ENCODE measurements at places on chromosomes 6 and 20.

- no peak for DNase-seq
Measured at GRCh38 chr6:143721642-143722041, 43.9 kb downstream of the PHACTR2 start.

GRCh38 chr6:121858310-121858709, 422.9 kb downstream of the GJA1 start:
- no peak for DNase-seq

DNA sequence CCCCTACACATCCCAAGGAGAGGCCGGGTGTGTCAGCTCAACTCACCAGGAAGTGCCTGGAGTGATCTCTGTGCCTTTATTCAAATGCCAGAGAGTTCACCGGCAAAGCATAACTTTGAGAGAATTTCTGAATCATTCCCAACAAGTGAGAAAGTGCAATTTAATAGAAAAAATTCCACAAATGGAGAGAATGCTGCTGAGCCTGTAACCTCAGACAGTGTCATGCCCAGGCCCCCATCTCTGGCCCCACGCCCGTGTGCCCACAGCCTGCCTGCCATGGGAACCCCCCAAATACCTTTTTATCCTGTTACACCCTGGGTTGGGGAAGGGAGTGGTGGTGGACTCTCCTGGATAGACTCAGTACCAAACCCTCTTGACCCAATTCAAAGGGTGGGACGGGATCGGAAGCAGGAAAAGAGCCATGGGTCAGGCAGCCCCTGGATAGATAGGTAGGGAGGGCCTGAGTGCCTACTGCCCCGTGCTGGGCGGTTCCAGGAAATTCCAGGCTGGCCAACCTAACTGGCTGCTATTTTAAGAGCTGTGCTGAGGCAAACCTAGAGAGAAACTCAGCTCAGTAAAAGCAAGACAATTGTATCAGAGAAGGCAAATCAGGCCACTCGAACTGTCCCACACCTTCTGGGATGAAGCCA, 179.0 kb upstream of the FOXA2 start:
- no peak for DNase-seq

- DNase-seq: no peak
Measured at GRCh38 chr6:101740631-101741030, 347.1 kb downstream of the GRIK2 start.

- DNase-seq: no peak
Measured at GRCh38 chr20:17859616-17860232, 108.9 kb downstream of the SNX5 start.

DNA sequence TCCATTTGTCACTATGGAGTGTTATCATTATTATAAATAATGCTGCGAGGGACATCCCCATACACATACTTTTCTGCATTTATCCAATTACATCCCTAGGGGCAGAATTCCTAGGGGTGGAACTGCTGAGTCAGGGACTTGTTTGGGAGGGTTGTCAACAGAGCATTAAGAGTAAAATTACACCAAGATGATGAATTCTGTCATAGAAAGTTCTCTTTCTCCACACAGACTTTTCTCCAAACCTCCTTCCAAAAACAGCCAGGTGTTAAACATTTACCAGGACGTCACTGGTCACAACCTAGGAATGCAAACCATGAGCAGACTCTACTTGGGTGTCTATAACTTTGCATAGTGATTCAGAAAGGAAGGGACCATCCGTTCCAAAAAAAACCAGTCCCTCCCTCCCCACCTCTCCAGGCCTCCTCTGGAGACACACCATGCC, 95.5 kb downstream of the PRND start:
- DNase-seq: no peak

DNA sequence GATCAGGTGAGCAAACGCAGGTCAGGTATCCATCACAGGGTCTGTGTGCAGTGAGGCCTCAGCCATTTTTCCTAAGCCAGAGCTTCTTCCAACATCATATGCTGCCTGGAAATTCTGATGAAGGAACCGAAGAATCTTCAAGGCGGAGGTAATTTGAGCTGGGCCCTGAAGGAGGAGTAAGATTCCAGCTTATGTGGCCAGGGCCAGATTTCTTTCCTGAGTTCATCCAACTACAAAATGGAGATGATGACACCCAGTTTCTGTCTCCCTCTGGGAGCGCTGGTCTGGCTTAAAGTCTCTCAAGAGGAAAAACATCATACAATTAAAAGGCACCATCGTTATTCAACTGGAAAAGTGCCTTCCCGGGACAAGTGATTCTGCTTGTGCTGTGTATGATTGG, 6.9 kb upstream of the MANBAL start:
- DNase-seq: no peak

DNA sequence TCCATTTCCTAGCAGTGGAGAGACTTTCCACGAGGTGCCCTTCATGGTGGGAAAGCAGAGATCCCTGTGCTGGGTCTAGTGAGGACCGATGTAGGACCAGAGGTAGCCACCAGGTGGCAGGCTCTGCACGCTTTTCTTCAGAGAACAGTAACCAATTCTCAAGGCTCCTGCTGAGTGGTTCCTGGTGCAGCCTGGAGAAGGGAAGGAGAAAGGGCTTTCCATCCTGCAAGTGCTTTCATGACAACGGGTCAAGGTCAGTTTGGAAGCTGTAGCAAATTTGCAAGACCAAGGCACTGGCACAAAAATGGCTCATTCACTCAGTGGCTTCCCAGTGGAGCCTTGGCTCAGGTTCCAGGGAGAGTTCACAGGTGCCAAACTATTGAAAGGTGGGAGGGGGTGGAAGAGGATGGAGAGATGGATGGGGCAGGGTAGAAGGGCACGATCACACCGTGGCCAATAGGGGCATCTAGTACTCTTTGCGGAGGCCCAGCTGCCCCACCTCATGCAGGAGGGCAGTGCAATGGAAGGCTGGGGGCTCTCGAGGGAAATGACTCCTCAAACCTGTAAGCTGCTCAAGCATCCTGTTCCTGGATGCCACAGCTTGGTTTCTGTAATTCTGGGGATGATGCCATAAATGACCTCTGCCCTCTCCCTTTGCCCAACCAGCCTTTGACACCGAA, 25.5 kb upstream of the KCNK16 start:
- DNase-seq: peak; percentile 50

DNA sequence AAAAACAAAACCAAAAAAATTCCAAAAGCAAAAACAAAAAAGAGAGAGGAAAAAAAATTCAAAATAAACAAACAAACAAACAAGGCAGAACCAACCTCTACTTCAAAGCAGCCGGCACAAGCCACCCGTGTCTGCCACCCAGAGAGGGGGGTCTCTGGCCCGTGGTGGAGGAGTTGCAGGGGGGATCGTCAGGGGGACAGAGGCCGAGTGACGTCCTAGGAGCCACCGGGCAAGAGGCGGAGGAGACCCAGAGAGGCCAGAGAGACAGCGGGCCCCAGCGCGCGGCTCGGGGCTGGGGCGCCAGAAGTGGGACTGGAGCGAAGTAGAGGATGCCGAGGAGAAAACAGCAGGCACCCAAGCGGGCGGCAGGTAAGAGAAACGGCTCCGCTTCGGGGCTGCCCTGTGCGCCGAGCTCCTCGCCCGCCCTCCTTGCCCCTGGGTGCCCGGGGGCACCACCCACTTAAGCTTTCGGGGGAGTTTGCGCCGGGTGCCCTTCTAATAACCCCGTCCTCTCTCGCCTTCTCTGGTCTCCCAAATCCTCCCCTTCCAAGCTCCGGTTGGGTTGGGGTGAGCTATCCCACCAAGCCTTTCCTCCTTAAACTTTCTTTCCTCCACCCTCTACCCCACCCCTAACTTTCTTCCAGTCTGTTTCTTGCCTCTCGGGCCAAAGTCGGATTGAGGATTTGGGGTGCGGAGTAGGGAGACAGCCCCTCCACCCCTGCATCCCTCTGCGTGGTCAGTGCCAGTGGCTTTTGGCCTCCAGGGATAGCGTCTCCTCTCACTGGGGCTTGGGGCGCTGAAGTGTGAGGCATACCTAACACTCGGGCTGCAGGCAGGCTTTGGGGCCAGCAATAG, 1.0 kb downstream of the TSHZ2 start:
- DNase-seq: peak; percentile 12

- no peak for DNase-seq
Measured at GRCh38 chr20:63254606-63255384, 532 bp upstream of the NKAIN4 start.

- no peak for DNase-seq
Measured at GRCh38 chr6:140401761-140402160, 1027.3 kb upstream of the CITED2 start.

DNA sequence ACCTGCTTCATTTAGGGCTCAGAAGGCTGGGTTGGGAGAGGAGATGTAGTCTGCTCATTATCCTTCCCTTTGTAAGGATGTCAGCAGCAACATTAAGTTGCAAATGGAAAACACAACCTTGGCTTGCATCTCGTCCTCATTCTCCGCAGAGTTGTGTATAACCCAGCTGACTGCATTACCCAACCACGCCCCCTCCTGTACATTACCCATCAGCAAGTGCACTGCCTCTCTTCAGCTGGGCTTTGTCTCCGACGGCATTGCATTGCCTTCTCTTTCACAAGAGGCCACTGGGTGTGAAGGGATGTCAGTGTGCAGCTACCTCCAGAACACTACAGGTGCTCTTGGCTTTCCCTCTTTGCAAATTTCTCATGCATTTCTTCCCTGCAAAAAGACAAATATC, 128.7 kb upstream of the TSHZ2 start:
- no peak for DNase-seq

- DNase-seq: peak; percentile 24
Measured at GRCh38 chr6:142207265-142207877, 60.3 kb downstream of the VTA1 start.

DNA sequence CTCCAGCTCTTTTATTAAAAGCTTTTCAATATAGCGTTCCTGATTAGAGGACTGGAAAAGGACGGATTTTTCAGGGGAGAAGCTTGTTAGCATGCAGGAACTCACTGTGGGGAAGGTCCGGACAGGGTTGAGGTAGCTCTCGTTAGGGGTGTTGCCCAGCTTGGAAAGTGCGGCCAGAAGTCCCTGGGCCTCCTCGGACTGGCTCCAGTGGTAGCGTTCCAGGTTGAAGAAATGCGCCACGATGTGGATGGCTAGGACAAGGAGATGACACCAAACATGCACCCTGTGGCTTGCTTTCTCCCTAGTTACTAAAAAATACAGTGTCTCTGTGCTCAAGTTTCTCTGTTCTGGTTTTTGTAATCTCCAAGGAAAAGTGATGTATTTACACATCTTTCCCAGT, 12.5 kb downstream of the NOX3 start:
- DNase-seq: no peak

DNA sequence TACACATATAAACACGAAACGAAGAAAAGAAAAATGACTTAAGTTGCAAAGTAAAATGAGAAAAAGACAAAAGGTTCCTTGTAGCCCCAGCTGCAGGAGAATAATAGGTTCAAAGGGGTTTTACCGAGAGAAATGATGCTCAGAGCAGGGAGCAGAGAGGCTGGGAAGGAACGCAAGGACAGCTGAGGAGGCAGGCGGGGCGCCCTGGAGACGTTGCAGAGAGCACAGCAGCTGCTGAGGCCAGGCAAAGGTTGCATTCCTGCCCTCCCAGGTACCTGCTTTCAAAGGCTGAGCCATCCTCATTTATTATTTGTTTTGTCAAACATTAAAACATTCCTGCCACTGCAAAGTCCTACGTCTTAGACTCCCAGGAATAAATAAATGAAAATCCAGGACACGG, 16.2 kb upstream of the VAPB start:
- no peak for DNase-seq

- DNase-seq: no peak
Measured at GRCh38 chr6:91221072-91221720, 634.3 kb upstream of the MAP3K7 start.

- DNase-seq: no peak
Measured at GRCh38 chr6:5028921-5029320, 25.1 kb upstream of the RPP40 start.

DNA sequence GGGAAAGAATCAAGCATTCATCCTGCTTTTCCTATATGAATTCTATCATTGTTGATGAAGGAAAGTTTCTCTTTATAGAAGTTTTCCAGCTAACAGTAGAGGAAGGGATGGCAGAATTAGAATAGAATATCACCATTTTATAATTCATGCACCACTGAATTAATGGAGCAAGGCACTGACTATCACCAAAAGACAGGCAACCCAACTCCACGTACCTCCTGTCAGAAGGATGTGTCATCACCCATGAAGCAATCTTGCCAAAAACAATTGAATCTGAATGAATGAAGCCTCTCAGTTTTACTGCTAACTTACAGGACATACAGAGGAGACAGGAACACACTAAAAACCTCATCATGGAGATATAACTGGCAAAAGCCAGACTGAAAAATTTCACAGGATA, 122.4 kb downstream of the NFATC2 start:
- no peak for DNase-seq

GRCh38 chr6:93366506-93366905, 52.9 kb downstream of the EPHA7 start:
- no peak for DNase-seq

Measured in activated CD4-positive, alpha-beta T cell treated with anti-CD3 and anti-CD28 coated beads for 24 hours (primary cell).